ENCODE measurements at places on chromosomes 1 and 21.

DNA sequence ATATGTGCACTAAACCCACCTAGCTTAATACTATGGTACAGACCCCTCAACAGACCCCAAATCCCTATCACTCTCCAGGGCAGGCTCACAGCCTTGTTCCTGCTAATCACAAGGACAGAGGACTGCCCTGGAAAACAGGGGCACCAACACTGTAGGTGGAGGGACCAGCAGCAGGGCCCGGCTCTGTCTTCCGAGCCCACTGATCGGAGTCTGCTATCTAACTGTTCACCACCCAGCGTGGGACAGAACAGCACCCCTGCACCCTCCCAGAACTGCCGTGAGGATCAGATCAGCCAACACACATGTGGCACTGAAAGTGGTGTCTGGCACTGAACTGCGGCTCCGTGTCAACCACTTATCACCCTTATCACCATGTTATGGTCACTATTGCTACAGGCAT lies 6.2 kb downstream of the WDR4 start:
- DNase-seq = no peak

DNA sequence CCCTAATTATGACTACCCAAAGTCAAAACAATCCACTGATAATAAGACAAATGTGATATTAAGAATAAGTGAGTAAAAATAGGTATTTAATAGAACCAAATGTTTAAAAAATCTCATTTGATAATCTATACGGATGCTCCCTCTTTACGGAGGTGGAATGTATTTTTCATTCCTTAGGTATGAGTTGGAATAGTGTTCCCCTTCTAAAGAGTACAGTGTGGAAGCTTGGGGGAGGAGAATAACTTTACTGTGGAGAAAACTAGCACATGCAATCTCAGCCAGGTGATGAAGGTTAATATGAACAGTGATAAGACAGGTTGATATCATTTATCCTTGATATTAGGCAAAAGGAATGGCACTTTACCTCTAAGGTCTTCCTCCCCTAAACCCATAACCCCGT lies 74.6 kb downstream of the GPR88 start:
- no peak for DNase-seq

GRCh38 chr1:66493731-66494130 lies 40.2 kb upstream of the SGIP1 start:
- no peak for DNase-seq

- no peak for DNase-seq
Observed at GRCh38 chr1:171081314-171081753, 9.4 kb upstream of the FMO3 start.

DNA sequence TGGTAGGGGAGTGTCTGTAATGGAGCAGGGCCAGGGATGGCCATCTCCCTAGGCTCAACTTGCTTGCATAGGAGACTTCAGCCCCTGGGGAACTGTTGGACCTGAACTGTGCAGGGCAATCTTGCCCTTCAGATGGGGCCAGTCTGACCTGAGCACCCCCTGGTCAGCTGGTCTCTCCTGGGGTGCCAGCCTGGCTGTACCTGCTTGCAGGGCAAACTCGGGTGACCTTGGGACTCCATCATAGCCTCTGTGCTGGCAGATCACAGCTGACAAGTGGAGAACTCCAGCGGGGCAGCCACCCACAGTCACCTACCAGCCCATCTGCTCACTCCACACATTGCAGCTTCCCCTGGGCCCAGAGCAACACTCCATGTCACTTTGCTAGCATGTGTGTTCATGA lies 8.1 kb downstream of the SPRR2A start:
- no peak for DNase-seq

GRCh38 chr21:41560661-41561158 lies 52.8 kb upstream of the TMPRSS2 start:
- no peak for DNase-seq

GRCh38 chr1:65230731-65231481 lies 78.4 kb upstream of the DNAJC6 start:
- DNase-seq = no peak

DNA sequence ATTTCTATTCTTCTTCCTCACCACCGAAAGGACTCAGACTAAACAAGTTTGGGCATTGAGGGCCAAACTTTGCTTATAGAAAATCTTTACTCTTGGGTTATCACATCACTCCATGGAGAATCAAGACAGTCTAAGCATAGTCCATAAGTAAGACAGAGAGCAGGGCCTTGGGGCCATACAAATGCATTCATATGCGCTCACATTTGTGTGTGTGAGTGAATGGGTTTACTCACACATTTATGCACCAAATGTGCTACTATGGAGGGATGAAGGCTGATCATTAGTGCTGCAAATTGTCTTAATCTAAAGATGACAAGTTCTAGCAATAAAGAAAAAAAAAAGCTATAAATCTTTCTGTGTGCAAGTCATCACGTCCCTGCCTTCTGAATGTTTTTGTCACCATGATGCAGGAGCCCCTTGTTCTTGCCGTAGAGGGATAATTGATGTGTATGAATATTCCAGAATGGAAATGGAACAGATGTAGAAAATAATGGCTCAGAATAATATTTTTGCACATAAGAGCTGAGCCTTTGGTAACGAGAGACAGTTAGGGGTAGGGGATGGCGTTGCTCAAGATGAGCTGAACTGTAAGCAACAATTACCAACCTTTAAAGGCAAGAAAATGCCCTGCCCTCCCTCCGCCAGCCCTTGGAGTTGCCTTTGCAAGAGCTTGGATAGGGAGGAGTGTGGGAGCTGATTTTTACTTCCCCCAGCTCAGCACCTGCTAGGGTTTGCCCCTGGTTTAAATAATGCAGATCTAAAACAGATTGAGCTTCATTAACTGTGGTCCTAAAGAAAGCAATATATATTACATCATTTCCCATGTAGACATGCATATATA lies 52.3 kb upstream of the IKBKE start:
- no peak for DNase-seq

- DNase-seq = no peak
Observed at GRCh38 chr1:235397733-235398132, 30.5 kb downstream of the TBCE start.

DNA sequence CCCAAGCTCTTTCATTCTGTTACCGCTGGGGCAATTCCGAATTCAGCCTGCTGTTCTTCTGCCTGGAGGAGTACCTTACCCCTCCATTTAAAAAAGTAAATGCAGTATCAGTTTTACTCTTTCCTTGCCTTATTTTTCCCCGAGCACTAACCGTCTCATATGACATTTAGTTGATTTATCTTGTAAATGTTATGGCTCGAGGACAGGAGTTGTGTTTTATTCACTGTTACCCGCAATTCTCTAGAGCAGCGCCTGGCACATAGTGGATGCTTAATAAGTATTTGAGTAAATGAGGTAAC lies 425 bp upstream of the TADA1 start:
- DNase-seq = no peak

- no peak for DNase-seq
Observed at GRCh38 chr1:69197816-69198215, 369.9 kb upstream of the LRRC7 start.

DNA sequence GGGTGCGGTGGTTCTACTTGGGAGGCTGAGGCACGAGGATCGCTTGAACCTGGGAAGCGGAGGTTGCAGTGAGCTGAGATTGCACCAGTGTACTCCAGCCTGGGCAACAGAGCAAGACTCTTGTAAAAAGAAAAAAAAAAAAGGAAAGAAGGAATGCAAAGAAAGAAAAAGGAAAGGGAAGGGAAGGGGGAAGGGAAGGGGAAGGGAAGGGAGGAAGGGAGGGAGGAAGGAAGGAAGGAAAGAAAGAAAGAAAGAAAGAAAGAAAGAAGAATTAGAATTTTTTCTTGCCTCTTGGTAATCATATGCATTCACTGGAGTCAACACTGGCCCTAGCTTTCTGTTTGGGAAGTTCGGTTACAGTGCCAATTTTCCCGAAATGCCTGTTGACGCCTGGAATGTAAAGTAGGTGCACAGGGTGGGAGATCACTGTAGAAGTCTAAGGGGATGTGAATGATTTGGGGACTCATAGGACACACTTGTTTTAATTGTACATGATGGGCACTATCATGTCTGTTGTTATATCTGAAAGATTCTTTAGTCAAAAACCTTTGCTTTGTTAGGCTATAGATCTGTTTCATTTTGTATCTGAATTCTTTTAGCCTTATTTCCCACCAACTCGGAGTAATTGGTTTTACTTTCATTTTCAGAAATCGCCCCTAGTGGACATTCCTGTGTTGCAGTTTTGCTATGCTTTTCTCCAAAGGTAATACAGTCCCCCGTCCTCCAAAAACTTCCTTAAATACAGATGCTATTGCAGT lies 59.8 kb upstream of the MORC3 start:
- DNase-seq = no peak

DNA sequence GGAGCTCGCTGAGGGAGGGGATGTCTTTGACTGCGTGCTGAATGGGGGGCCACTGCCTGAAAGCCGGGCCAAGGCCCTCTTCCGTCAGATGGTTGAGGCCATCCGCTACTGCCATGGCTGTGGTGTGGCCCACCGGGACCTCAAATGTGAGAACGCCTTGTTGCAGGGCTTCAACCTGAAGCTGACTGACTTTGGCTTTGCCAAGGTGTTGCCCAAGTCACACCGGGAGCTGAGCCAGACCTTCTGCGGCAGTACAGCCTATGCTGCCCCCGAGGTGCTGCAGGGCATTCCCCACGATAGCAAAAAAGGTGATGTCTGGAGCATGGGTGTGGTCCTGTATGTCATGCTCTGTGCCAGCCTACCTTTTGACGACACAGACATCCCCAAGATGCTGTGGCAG lies 1.4 kb downstream of the TSSK3 start:
- no peak for DNase-seq

DNA sequence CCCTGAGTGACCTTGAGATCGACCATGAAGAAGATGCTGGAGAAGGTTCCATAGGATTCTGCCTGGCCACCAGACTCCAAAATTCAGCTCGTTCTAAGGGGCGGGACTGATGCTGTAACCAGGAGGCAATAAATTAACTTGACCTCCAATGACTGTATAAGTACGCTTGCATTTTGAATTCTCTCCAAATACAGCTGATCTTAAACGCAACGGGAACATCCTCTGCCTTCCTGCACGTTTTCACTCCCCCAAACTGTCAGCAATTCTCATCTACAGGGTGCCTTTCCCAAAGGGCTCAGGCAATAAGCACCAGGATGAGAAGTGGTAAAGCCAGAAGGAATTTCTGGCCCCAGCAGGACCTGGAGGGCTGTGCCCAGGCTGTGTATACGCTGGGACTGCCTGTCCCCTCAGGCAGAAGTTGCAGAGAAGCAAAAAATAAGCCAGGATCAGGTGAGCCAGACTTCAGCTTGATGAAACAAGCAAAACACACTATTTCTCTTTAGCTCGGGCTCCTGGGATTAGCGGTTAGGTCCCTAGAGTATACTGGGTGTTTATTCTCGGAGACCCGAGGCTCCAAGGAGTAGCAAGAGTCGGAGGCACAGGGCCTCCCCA lies 124.8 kb downstream of the LRIG2 start:
- DNase-seq = no peak

DNA sequence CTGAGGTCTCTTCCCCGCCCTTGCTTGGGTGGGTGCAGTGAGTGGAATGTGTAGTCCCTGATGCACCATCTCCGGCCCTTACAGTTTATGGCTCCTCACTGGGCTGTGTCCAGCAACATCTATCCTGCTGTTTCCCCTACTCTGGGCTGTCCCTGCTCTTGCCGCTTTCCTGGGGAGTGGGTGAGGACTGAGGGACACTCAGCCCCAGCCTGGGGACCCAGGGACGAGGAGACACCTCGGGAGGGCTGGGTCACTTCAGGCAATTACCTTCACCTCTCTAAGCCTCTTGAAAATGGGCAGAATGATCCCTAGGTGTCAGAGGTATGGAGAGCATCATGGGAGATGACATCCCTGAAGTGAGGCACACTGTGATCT lies 13.6 kb upstream of the LRP8 start:
- no peak for DNase-seq

GRCh38 chr1:183898610-183899009 lies 93.7 kb downstream of the RGL1 start:
- no peak for DNase-seq

GRCh38 chr1:213973129-213973528 lies 14.6 kb upstream of the PROX1 start:
- DNase-seq = no peak

DNA sequence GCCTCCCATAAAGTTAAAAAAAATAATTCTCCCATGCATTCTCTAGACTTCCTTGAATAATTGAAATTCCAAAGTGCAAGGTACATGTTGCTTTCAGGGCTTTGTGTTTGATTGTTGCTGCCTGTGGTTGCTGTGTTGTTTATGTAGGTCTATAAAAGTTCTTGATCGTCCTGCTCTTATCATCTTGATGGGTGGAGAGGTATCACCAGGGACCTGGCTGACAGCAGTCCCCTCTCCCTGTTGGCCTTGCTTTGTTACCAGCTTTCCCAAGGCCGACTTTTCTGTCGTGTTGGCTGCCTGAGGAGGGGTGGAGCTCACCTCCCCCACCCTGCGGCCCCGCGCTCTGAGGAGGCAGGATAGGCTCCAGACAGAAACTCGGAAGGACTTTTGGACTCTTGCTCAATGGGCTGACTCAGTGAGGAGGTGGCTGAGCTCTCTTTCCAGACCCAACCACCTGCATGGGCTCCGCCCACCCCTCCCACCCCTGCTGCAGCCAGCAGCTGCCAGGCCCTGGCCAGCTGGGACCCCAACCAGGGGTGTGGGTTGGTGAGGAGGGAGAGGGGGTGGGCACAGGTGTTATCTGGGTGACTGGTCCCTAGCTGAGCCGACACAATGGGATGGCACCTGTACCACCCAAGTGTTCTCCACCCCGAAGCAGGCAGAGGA lies 2.0 kb downstream of the INAVA start:
- no peak for DNase-seq

DNA sequence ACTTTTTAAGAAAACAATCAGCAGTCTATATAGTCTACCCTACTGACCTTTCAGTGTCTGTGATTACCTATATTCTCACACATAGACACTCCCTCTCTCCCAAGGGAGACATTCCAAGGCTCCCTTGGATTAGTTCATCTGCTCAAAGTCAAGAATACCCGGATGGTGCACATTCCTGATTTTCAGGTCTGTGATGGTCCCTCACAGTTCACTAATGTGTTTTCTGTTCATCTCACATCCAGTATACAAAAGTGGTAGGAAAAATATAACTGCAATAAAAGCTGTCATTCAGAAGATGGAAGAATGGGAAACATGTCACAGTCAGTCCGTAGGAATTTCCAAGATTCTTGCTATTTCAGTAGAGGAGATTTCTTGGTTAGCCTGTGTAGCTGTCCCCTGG lies 224.1 kb upstream of the CACYBP start:
- DNase-seq = no peak

DNA sequence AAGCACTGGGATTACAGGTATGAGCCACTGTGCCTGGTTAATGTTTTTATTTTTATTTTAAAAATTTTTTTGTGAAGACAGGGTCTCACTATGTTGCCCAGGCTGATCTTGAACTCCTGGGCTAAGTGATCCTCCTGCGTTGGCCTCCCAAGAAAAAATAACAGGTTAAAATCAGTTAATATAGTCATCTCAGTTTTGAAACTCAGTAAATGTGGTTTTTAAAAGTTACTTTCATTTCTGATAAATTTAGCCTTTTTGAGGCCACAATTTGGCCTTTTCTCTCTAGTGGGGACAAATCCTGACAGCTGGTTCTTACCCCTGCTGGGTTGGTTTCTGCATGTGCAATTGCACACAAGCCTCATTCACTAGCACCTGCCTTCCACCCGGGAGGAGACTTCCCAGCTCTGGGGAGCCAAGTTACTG lies 13.3 kb downstream of the PMF1 start:
- no peak for DNase-seq

GRCh38 chr1:172708452-172708851 lies 49.5 kb downstream of the FASLG start:
- DNase-seq = no peak

- DNase-seq = no peak
Observed at GRCh38 chr1:2247760-2248126, 19.6 kb downstream of the SKI start.

- no peak for DNase-seq
Observed at GRCh38 chr1:4212796-4213195, 312.7 kb upstream of the C1orf174 start.

GRCh38 chr1:234975122-234975940 lies 153.3 kb downstream of the TOMM20 start:
- DNase-seq = no peak

Data from head of caudate nucleus (tissue), 42 donors.